Fibroblast of the conjunctiva (primary cell): ENCODE measurements at places on chromosomes 2 and 18.

GRCh38 chr18:4293337-4293736, 161.8 kb downstream of the DLGAP1 start:
- DNase-seq = no peak

- no peak for DNase-seq
These were observed 60.1 kb downstream of the RDH14 start for GRCh38 chr2:18500333-18500732.

DNA sequence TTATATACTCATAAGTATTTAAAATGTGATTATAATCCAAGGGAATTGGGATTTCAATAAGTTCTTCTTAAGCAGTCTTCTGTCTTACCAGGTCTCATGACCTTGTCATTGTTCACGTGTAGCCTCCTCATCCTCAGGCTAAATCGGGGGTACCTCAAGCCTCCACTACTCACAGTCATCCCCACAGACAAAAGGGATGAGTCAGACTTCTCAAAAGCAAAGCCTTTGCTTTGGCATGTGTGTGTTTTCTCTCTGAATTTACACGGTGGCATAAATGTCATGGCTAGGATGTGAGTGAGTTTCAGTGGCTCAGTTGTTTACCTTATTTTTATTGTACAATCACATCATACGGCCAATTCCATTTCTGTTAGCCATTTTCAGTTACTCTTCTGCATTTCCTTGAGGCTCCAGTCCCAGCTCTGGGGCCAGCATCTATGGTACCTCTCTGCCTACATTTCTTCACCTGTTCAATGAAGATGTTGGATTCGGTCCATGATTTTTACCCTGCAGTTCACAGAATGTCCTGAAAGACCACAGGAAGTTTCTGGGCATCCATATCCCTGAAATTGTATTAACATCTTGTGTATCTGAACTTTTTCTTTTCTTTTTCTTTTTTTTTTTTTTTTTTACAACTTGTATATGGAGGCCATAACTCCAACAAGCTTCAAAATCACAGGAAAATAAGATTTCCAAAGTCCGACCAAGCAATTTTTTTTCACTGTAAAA, 195.3 kb downstream of the FHOD3 start:
- no peak for DNase-seq

- DNase-seq = no peak
These were observed 12.6 kb downstream of the EVA1A start for GRCh38 chr2:75548036-75548573.

DNA sequence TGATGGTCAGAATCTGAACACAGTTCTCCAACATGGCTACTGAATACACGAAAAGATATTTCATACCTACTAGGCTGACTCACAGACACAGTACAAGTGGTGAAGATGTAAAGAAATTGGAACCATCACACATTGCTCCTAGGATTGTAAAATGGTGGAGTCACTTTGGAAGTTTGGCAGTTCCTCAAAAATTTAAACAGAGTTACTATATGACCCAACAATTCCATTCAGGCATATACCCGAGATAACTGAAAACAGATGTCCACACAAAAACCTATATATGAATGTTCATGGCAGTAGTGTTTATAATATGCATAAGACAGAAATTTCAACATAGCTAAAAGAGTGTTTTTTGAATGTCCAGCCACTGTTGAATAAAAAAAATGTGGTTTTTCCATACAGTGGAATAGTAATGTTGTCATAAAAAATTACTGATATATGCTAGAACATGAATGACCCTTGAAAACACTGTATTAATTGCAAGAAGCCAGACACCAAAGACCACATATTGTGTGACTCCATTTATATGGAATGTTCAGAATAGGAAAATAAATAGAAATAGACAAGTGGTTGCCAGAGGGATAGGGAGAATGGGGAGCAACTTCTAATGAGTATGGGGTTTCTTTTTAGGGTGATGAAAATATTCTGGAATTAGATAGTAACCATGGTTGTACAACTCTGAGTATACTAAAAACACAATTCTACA, 10.1 kb downstream of the RMP24 start:
- peak; percentile 65 for DNase-seq

- no peak for DNase-seq
These were observed 12.9 kb downstream of the SMYD1 start for GRCh38 chr2:88080545-88080944.

DNA sequence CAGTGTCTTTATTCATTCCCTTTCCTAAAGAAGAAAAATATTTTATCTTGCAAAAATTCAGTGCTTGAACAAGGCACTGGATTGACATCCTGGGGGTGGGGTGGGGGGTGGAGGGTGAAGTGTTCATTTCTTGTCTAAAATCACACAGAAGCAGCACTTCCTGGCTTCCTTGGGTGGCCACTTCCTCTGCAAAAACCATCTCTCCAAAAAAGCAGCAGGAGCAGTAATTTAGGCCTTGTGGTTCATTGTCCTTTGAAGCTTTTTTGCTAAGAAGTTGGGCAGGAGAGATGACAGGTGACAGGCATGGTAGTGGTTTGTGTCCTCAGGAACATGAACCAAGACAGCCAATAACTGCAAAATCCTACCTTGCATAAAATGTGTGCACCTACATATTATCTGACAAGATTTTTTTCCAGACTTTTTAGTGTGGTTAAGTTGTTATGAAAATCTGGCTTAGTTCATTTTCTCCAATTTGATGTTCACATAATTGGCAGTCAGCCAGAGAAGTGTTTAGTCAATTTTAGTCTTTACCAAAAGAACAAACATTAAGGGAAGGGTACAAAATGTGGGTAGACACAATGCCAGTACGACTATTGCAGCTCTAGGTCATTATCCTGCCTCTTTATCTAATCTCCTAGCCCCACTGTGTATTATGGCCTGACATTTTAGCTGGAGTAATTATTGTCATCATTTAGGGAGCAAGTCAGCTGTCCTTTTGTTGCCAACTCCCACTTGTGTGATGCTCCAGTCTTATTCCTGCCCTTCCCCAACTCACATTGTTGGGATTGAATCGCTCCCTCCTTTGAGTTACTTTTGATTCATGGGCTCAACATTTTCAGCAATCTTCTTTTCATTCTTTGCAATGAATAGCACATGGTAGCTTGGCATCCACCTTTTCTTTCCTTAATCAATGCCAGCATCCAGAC, 177.2 kb downstream of the MYO3B start:
- no peak for DNase-seq

GRCh38 chr2:86003104-86003503, 102.6 kb downstream of the POLR1A start:
- no peak for DNase-seq

GRCh38 chr18:35143622-35144596, 96.9 kb upstream of the ZNF397 start:
- DNase-seq = peak; percentile 29
